ENCODE measurements at places on chromosomes 12 and 14.
A peak's percentile ranks its signal among the peaks of the same experiment; 100 is the strongest.

GRCh38 chr12:119949594-119949993 lies 39.4 kb upstream of the BICDL1 start:
- DNase-seq, result no peak

DNA sequence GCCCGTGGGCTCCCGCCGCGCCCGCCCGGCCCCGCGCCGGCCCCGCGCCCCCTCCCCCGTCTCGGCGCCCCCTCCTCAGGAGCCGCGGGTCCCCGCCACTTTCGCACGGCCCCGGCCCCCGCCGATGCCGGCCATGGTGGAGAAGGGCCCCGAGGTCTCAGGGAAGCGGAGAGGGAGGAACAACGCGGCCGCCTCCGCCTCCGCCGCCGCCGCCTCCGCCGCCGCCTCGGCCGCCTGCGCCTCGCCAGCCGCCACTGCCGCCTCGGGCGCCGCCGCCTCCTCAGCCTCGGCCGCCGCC lies 263 bp downstream of the RCOR1 start:
- DNase-seq, result no peak

DNA sequence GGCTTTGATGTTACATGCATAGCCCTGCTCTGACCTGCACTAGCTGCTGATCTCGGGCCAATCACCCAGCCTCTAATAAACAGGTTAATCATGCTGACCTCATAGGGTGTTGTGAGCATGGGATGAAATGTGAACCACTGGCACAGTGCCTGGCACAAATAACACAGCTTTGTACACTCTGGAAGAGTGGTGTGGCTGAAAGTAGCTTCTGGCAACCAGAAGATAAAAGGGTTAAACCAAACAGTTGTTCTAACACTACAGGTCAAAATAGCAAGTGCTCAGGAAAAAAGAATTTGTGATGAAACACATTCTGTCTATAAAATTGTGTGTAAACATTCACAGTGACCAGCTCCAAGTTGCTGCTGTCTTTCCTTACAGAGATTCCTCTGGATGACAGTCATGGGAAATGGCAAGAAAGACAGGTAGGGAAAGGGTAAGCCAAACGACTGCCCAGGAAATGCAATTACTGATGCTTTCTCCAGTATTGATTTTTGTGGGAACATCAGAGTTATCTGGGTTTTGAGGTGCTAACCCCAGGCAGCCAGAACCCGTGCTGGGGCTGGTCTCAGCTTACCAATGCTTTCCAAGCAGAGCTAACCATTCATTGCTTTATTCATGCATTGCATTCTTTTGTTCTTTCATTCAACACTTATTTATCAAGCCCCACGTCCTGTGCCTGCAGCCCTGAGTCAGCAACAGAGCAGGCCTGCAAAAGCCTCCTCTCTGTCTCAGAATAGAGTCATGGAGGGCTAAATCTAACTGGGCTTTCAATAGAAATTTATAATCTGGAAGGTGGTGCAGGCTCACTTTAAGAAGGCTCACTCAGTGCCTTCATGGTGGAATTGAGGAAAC lies 38.1 kb upstream of the CAPRIN2 start:
- DNase-seq, result no peak

DNA sequence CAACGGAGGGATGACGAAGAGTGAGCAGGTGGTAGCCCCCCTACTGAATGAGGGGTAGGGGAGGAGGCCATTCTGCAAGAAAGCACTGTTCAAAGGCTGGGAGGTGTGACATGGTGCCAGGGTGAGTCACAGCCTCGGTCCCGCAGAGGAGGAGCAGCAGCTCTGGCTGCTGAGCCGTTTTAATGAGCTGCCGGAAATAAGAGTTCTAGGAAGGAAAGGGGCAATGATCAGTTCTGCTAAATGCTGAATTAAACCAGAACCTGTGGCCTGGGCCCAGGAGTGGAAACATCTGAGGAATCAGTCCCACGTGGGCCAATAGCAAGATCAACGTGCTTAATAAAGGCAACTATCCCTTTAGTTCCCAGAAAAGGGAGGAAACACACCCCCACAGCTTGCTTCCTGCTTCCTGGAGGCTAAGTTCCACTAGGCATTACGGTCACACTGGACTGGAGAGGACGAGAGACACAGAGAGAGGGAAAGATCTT lies 3.6 kb downstream of the ABCD4 start:
- peak; percentile 2 for DNase-seq

DNA sequence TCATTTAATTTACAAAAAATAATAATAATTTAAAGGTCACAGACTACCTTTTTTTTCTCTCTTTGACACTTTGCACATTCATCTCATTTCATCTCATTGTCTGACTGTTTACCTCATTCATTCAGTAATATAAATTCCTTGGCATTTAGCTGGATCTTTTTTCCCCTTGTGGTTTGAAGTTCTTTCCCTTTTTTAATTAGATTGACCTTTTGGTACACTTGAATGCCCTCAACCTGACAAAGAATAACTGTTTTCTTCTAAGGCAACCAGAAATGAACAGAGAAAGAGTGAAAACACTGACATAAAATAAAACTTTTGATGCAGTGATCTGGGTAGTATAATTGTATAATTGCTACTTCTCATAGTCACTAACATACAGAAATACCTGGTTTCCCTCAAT lies 774.9 kb upstream of the NOVA1 start:
- DNase-seq, result no peak

GRCh38 chr12:49706351-49707127 lies 666 bp downstream of the FMNL3 start:
- peak; percentile 70 for DNase-seq

DNA sequence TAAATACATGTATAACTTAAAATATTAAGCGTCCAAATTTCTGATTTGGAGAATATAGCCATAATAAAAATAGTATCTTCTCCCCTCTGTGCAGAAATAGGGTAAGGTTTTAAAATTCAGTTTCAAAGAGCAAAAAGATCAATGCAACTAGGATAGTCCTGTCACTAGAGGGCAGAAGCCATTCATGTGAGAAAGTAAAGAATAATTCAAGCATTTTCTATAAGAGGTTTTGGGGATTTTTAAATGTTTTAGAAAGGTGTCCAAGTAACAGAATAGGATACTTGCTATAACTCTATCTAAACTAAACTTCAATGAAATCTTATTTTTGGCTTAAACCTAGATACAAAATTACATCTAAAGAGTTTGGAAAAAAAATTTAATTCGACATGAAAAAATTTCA lies 50.3 kb downstream of the ADAMTS20 start:
- DNase-seq, result no peak

DNA sequence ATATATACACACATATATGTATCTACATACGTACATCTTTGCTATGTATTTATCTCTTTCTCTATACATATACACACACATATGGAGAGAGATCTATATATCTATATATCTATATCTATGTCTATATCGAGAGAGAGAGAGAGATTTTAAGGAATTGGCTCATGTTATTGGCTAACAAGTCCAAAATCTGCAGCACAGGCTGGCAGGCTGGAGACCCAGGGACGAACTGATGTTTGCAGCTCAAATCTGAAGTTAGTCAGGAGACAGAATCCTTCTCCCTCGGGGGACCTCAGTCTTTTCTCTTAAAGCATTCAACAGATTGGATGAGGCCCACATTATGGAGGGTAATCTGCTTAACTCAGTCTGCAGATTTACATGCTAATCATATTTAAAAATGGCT lies 40.7 kb upstream of the DACT1 start:
- DNase-seq, result no peak

- no peak for DNase-seq
Observed at GRCh38 chr12:114404926-114405518, 922 bp downstream of the TBX5 start.

DNA sequence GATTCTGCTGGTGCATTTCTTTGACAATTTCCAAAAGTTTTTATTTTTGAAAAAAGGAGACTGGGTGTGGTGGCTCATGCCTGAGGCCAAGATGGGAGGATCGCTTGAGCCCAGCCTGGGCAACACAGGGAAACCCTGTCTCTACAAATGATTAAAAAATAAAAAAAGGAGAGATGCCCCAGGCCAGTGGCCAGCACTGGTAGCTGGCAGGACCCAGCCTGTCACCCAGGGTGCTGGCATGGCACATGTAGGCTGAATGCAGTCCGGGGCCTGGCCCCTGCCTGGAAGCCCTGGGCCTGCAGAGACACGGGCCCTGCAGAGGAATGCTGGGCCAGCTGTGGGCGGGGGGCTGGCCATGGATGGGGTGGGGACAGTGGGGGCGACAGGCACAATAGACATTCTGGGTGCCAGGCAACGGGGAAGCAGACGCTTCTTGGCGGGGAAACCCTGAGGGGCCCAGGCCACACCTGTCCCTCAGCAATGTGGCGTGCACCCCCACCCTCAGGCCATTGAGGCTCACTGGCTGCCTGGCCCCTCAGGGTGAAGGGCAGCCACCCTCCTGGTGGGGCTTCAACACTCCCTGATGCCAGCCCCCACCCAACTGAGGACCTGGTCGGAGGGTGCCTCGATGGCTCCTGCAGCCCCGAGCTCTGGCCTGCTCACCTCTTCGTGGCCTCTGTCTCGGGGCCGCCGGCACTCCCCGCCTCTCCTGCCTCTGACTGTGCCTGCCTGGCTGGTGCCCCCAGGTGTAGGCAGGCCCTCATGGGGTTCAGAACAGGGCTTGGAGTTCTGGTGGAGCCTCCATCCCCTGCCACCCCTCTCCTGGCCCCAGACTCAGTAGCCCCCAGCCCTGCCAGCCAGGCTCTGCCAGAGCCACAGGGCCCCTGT lies 12.1 kb downstream of the TRMT61A start:
- no peak for DNase-seq

- no peak for DNase-seq
Observed at GRCh38 chr12:47811581-47812484, 7.9 kb downstream of the HDAC7 start.

- DNase-seq, result no peak
Observed at GRCh38 chr14:49720744-49721143, 27.8 kb downstream of the KLHDC1 start.

GRCh38 chr12:115770643-115771042 lies 506.9 kb downstream of the MED13L start:
- DNase-seq, result no peak

GRCh38 chr14:79426103-79426755 lies 785.1 kb downstream of the DIO2 start:
- DNase-seq, result no peak

Data from inflammatory macrophage treated with lipopolysaccharide for 1 hour (primary cell).